Left cardiac atrium (tissue), 4 donors: ENCODE measurements at places on chromosomes 4 and X. TPM values are rescaled to one million over a fixed set of nuclear protein-coding genes. Genes with fewer than 3 reads are reported as not detected.

Gene PLA2G12A
- 59.4 TPM for total RNA-seq

Gene GUCY1B1
- total RNA-seq, result 14.4 TPM

Gene ADRA2C
- 6.8 TPM for total RNA-seq

Gene PRRG3
- 1.1 TPM for total RNA-seq

Gene TLR3
- 8.6 TPM for total RNA-seq

Gene MAGEB2
- total RNA-seq, result not detected

Gene NXF2B
- total RNA-seq, result not detected

Gene FAT1
- 66.0 TPM for total RNA-seq

Gene ZMAT1
- 3.9 TPM for total RNA-seq

Gene GIMD1
- not detected for total RNA-seq

GRCh38 chr4:18931643-18932377 is 910.3 kb upstream of the LCORL start:
- no peak for DNase-seq

GRCh38 chr4:176653401-176654220 is 139.1 kb downstream of the VEGFC start:
- no peak for DNase-seq

GRCh38 chr4:67437974-67438713 is 107.2 kb downstream of the CENPC start:
- DNase-seq, result no peak

DNA sequence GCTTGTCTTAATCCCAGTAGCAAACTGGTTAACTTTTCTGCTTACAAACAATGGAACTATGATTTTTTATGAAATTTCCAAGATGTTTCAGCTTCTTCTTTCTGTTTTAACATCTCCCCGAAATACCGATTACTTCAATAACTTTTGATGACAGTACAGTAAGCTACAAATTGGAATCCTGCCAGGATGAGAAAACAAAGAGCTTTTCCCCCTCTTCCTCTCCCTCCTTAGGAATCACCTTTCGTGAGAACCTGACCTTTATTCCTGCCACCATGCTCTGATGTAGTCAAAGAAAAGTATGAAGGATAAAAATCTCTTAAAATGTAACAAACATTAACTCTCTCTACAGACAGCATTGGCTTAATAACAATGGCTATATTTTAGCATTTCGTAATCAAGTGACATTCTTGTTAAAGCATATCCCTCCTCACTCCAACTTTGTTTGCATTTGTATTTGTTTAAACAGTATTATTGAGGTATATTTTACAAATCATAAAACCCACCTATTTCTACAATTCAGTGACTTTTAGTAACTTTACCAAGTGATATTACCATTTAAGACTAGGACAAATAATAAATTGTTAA is 148.7 kb upstream of the NAP1L5 start:
- DNase-seq, result no peak

DNA sequence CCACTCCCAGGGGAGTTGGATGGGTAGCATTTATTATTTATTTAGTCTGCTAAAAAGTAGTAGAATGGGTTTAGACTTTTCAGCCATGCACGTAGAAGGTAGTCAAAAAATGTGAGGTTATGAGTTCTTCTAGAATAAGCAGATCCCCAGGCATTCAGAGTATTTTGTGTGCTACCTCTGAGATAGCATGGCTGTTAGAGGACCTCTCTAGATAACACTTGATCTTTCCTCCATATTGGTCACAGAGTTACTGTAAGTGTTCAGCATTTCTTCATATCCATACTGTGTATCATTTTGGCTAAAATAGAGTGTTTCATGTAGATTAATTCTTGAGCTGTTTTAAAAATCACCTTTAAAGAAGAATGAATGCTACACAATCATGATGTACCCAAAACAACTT is 58.4 kb downstream of the KLHL5 start:
- DNase-seq, result no peak

GRCh38 chr4:17273047-17273446 is 238.8 kb downstream of the QDPR start:
- no peak for DNase-seq

- DNase-seq, result peak; percentile 54
Observed at GRCh38 chr4:140095694-140096482, 58.1 kb downstream of the MAML3 start.

DNA sequence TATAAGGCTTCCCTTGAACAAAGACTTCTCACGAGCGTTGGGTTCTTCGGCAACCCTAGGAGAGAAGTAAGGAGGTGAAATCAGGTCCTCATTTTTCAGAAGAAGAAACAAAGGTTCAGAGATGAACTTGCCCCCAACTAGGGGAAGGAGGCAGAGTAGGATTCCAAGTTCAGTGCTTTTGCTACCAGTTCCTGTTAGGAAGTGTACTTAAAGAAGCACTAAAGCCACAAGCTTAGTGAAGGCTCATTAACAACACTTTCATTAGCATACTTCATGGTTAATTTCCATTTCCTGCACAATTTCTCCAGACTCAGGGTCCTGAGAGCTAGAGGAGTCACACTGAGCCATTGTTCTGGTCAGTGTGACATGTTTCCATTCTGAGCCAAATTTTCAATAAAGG is 52.1 kb downstream of the VSIG4 start:
- no peak for DNase-seq

GRCh38 chr4:4554234-4554633 is 12.4 kb upstream of the STX18 start:
- DNase-seq, result no peak

- DNase-seq, result peak; percentile 20
Observed at GRCh38 chrX:30971774-30972603, 82.9 kb upstream of the TAB3 start.

DNA sequence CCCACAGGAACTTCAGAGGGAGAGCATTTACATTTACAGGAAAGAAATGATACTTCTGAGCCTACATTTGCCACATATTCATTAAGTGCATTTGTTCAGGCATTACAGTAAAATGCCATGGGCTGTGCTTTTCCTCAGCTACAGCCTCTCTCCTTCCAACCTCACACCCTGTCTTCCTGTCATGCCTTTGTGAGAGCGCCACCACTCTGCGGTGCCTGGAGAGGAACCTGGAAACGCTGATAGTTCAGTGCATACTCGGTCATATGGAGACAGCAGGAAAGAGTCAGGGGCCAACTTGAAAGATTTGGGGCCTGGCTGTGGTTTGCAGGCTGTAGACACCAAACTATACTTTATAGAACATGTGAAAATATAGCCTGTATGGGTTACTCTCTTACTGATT is 40.5 kb downstream of the NFKB1 start:
- DNase-seq, result no peak

DNA sequence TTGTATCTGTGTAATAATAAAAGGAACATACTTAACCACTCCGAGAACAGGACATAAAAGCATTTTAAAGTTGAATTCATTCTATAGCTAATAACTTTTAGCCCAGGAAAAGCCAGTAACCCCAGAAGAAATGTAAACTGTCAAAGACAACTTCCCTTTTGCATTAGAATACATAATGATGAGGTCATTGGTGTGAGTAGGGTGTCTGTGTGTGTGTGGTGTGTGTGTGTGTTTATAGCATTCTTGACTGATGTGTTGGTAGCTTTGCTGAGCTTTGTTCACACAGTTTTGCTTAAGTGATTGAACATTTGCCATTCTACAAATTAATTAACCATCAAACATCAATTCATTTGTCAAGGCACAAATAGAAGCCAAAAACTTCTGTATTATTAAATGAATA is 559.6 kb downstream of the ARAP2 start:
- no peak for DNase-seq

GRCh38 chr4:185098474-185098873 is 44.6 kb upstream of the SLC25A4 start:
- no peak for DNase-seq

- DNase-seq, result no peak
Observed at GRCh38 chr4:121192480-121192879, 28.4 kb upstream of the TNIP3 start.

DNA sequence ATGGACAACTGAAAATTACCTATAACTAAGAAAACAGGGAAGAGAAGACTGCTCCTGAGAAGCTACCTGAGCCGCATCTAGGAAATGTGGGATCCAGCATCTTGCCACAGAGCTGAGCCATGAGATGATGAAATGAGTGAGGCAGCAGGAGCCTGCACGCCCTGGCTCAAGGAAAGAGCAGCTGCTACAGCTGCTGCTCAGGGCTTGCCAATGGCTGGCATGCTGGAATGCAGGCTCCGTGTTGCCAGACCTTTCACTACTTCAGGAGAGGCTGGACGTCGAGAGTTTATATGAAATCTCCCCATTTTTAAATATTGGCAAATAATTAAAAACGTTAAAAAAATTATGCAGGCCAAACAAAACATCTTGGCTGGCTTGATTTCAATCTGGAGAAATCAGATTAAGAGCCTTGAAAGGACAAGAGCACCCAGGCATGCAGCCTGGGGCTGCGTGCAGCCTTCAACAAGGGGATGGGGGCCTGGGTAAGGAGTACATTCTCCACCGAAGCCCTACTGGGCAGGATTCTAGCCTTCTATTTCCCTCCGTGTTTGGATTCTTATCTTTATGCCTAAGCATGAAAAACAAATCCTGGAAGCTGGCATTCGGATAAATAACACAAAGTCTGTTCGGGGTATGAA is 227.6 kb downstream of the NR3C2 start:
- peak; percentile 61 for DNase-seq

- no peak for DNase-seq
Observed at GRCh38 chr4:185540487-185541120, 5.3 kb upstream of the PDLIM3 start.

DNA sequence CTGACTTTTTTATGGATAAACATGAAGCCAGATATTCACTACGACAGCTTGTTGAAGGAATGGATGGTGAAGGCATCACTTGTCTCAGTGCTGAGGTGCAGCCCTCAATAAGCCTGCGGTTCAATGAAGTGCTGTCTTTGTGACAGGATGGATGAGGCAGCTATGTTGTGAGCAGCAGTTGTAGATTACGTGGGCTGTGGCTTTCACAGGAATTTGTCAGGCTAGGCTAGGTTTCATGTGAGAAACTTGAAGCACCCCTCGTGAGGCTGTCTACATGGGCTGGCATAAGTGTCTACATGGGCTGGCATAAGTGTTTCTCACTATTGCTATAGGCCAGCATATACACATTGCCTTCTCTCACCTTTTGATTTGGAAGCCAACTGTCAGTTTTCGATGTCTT is 1050.0 kb downstream of the ADGRL3 start:
- no peak for DNase-seq

DNA sequence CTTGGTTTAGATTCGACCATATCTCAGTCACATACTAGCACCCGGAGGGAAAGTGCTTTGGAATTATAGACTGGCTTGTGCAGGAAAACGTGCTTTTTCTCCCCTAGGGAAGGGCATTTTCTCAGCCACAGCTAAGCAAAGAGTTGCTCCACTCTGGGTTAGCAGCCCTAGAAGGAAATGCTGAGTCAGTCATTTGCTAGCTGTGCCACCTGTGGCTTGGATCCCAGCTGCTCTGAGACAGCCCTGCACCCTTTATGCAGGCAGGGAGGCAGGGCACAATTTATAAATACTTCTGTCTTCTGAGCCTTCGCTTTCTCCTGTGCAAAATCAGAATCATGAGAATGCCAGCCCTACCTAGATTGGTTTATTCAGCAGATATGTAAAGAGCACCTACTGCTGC is 1.3 kb upstream of the USP51 start:
- no peak for DNase-seq

DNA sequence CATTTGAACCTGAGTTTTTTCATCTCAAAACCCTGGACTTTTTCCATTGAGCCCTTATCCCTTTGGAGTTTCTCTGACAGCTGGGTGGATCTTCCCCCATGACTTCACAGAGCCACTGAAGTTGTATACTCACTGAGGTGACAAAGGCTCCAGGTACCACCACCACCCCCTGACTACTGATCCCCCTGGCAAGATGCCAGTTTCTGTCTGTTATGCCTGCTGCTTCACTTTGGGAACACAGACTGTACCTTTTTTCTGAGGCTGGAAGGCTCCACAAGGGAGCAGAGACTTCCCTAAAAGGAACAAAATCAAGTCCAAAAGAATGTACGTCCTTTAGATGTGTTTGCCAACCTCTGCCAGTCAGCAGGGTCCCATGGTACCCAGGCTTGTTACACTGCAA is 160.3 kb upstream of the JADE1 start:
- DNase-seq, result no peak

DNA sequence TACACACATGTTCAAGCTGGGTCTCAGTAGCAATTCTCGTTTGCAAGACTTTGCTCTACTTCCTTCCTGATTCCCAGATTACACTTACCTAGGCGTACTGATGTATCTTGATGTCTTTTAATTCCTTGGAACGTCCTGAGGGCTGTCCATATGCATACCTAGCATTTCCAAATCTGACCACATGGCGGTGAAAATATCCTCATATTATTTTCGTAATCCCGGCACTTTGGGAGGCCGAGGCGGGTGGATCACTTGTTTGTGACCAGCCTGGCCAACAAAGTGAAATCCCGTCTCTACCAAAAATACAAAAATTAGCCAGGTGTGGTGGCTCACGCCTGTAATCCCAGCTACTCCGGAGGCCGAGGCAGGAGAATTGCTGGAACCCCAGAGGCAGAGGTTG is 1786.3 kb upstream of the TENM3 start:
- no peak for DNase-seq

- DNase-seq, result no peak
Observed at GRCh38 chr4:54017308-54017707, 47.1 kb downstream of the CHIC2 start.

GRCh38 chr4:182644683-182645050 is 272.5 kb downstream of the DCTD start:
- DNase-seq, result no peak

DNA sequence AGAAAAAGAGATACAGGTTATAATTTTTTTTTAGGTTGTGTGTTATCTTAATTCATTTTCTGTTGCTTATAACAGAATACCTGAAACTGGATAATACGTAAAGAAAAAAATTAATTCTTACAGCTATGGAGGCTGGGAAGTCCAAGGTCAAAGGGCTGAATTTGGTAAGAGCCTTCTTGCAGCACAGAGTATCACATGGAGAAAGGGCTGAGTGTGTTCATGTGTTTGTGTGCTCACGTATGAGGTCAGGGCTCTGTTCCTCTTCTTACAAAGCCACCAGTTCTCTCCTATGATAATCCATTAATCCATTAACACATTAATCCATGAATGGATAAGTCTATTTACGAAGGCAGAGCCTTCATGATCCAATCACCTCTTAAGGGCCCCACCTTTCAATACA is 8.6 kb upstream of the RAB28 start:
- DNase-seq, result no peak

GRCh38 chrX:85244450-85245211 is 840 bp downstream of the ZNF711 start:
- no peak for DNase-seq

DNA sequence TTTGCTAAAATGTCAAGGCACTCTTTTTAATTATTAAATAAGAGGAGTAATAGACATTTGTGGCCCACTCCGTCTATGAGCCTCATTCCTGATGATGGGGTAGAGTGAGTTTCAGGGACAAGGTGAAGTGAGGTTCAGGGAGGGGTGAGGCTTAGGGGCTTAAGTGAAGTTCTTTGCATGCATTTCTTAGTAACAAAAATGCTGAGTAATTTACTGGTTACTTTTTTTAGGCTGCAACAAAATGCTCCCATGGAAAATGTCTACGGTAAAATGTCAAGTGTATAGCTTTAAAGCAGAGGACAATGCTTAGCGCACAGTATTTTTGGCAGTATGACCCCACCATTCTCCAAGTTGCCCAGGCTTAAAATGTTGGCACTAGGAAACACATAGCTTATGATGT is 2.0 kb upstream of the USO1 start:
- DNase-seq, result no peak

- DNase-seq, result no peak
Observed at GRCh38 chrX:138929926-138930582, 218.5 kb upstream of the FGF13 start.
